ENCODE measurements at places on chromosomes 5 and 9. TPM values are rescaled to one million over a fixed set of nuclear protein-coding genes. Genes with fewer than 3 reads are reported as not detected.

RETREG1 gene
- total RNA-seq, result not detected

DNA sequence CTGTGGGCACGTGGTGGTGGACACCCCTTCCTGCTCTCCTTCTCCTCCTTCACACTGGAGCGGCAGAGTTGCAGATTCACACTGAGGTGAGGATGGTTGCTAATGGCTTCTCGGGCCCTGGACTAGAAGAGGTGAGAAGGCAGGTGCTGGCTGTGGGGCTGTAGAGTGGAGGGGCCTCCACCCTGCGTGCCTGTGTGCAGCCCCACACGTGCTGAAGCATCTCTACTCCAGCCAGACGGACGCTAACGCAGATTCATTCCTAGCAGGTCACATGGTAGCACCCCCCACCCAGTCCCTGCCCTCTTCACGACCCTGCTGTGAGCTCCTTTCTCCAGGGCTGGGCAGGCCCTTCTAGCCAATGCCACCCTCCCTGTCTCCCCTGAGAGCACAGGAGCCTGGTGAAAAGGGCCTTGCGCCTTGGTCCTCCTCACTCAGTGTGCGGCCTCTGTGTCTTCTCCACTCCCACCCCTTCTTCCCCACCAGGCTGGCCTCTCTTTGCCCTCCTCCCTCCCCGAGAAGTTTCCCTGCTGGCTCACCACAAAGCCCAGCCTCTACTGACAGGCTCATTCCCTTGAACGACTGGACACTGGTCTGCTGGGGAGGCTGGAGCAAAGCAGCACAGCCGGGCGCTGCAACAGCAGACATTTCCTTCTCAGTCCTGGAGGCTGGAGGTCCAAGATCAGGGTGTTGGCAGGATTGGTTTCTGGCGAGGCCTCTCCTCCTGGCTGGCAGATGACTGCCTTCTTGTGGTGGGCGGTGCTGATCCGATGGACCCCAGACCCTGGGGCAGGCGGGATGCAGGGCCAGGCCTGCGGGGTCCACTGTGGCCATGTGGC is 14.2 kb downstream of the CACNA1B start:
- no peak for DNase-seq

DNA sequence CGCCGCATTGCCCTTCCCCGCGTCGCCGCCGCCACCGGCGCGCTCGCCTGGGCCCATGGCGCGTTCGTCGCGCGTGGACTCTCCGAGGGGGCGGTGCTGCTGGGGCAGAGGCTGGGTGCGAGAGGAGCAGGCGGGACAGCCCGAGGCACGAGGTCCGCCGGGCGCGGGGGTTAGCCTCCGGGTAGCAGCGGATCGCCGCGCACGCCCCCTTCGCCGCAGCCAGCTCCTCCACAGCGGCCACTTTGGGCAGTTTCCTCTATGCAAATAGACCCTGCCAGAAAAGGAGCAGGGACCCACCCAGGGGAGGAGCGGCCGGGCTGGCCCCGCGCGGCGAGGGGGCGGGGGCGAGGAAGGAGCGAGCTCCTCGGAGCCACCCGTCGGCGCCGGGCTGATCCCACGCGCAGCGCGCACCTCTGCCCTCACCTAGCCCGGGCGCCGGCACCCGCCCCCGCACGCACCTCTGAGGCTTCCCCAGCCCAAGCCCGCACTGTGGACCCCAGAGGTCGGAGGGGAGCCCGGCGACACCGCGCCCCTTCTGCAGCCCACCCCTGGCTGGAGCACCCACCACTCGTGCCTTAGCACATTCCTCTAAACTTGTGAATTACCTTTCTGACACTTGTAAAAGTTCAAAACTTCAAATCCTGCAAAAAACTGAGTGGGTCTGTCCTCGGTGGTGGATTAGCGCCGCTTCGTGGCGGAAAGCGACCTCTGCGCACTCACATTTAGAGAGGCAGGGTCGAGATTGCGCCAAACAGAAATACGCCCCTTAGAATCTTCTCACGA is at the start of gene COL23A1:
Gene COL23A1, minus strand, starts transcription at position 253 of the 783 bp plus-strand sequence.
- DNase-seq, result peak; percentile 55

TEK gene
- 38.9 TPM for total RNA-seq

DNA sequence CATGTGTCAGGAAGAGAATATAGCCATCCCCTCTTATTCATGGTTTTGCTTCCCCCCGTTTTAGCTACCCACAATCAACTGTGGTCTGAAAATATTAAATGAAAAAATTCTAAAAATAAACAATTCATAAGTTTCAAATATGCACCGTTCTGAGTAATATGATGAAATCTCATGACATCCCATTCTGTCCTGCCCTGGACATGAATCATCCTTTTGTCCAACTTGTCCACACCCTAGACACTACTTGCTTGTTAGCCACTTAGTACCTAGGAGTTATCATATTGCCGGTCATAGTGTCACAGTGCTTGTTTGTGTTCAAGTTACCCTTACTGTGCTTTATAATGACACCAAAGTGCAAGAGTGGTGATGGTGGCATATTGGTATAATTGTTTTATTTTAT is 113.5 kb downstream of the CAAP1 start:
- DNase-seq, result no peak

LRRC70 gene
- total RNA-seq, result 24.5 TPM

SEPTIN8 gene
- total RNA-seq, result 82.1 TPM

DNA sequence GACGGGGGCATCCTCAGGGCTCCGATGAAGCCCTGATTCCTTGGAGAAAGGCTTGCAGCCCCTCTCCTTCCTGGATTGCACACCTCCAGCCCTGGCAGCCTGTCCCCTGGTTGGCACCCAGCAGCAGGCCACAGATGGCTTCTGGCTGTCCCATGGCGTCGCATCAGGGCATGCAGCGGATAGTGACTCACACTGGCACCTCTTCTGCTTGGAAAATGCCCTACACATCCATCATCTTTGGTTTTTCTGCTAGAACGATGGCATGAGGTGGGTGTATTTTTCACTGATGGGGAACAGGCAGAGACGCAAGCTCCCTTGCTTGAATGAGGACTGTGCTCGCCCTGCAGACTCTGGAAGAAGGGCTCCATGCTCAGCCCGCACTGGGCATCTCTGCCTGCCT is 23.2 kb upstream of the IER5L start:
- DNase-seq, result no peak

PCDHA3 gene
- 0.09 TPM for total RNA-seq

GRCh38 chr9:129328355-129329042 is 150.4 kb upstream of the IER5L start:
- no peak for DNase-seq

NR5A1 gene
- not detected for total RNA-seq

CTXN3 gene
- total RNA-seq, result not detected

- no peak for DNase-seq
These were observed 160.5 kb downstream of the MED27 start for GRCh38 chr9:131919216-131919615.

CCDC112 gene
- total RNA-seq, result 9.6 TPM

DNA sequence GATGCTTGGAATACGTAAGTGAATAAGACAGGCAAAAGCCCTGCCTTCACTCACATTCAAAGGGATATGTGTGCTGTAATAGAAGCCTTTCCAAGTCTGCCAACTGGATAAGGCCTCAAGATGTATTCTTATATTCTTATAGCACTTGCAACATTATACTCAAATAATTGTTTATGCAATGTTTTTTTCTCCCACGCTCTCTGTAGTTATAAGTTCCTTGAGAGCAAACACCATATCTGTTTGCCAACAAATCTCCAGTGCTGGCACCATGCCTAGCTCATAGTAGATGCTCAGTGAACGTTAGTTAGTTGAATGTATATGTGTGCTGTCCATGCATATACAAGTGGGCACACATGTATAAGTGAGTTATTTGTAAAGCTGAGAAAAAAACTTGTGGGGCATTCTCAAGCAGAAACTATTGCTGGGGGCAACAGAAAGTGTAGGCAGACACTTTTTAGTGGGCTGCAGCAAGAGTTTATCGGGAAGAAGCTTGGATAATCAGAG is 125.1 kb downstream of the RPS23 start:
- DNase-seq, result no peak

- DNase-seq, result peak; percentile 41
These were observed 205.7 kb downstream of the AGTPBP1 start for GRCh38 chr9:85536076-85536475.

GFI1B gene
- not detected for total RNA-seq

- no peak for DNase-seq
These were observed 46.7 kb downstream of the RCL1 start for GRCh38 chr9:4839470-4839912.

GRIN3A gene
- not detected for total RNA-seq

CEL gene
- 1.9 TPM for total RNA-seq

- no peak for DNase-seq
These were observed 379.5 kb downstream of the NFIB start for GRCh38 chr9:13934416-13934815.

CDKN2A gene
- 9.3 TPM for total RNA-seq

Measured in endothelial cell of umbilical vein (primary cell).